Nucleus accumbens (tissue), 56 donors: ENCODE measurements at places on chromosomes 7 and 10.

- DNase-seq, result no peak
Observed at GRCh38 chr7:116859323-116859722, 3.1 kb upstream of the CAPZA2 start.

DNA sequence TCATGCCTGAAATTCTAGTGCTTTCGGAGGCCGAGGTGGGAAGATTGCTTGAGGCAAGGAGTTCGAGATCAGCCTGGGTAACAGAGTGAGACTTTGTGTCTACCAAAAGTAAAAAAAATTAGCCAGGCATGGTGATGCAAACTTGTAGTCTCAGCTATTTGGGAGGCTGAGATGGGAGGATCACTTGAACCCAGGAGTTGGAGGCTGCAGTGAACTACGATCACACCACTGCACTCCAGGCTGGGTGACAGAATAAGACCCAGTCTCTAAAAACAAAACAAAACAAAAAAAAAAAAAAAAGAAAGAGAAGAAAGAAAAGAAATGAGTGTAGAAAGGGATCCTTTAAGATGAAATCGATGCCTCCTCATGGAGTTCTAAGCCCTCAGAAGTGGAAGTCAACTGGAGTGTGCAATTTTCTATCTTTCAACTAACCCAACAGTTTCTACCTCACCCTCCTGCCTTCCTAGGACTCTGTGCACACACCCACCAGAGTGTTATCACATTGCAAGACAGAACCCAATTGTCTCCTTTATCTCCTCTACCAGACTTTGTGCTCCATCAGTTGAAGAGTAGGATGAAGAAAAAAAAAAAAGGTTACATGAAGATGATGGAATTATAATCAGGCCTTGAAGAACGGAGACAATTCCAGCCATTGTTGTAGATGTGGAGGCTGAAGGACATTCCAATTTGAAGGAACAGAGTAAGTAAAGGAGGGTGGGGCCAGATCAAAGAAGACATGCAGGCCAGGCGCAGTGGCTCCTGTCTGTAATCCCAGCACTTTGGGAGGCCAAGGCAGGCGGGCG lies 26.9 kb downstream of the NYAP1 start:
- DNase-seq, result no peak

DNA sequence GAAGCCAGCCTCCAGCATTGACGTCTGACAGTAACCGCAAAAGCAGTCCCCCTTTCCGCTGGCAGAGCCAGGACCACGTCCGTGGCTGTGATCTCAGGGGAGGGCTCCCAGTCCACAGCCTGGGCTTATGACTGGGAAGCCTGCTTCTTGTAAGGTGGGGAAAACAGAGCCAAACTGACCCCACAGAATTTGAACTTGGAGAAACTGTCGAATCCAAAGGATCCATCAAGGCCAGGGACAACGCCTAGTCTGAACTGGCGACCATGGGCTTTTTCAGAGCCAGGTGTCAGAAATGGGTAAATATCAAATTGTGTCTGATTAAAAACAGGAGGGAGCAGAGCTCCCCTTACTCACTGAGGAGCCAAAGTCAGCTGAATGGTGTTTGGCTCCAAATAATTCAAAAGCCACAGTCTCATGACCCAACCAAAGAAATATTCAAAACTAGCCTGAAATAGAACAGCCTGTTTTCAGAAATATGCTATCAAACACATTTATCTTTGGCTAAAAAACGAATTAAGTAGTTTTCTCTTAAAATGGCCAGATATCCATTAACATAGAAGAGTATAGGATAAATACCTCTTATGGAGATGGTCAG lies 751.4 kb upstream of the GALNT17 start:
- DNase-seq, result no peak

DNA sequence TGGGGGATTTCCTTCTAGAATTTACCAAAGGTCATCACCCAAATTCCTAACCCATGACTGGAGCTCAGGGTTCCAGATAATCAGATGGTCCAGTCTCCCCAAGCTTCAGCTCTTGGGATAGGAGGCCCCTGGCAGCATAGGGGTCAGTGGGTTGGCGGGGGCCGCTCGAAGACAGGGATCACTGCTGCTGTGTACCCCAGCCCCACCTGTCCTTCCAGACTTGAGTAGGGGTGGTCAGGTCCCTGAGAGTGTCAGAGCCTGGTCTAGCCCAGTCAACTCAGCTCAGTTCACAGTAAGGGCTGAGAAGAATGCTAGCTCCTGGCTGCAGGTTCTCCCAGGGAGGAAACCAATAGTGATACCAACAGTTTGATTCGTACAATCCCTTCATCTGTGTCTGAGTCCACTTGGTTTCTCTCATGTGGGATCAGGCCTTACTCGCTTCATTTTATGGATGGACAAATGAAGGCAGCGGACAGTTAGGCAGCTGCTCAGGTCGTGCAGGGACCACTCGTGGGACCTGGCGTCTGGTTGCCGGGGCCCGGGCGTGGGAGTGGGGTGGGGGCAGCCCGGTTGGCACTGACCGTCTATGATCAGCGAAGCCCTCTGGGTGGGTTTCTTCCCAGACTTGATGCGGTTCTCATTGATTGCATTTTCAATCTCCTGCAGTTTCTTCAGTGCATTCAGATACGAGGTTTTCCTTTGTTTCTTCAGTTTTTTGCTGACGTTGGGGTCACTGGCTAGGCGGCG lies 78.9 kb downstream of the PRPF18 start:
- DNase-seq, result no peak
